IMR-90 (cell line): ENCODE measurements at places on chromosomes 2 and 18. TPM values are rescaled to one million over a fixed set of nuclear protein-coding genes. Genes with fewer than 3 reads are reported as not detected.

INO80D gene
- total RNA-seq, result 4.5 and 5.0 TPM in 2 replicates

SCG2 gene
- 0.36 and 0.56 TPM in 2 replicates for total RNA-seq

RBBP8 gene
- total RNA-seq, result 21.1 and 25.3 TPM in 2 replicates

DNA sequence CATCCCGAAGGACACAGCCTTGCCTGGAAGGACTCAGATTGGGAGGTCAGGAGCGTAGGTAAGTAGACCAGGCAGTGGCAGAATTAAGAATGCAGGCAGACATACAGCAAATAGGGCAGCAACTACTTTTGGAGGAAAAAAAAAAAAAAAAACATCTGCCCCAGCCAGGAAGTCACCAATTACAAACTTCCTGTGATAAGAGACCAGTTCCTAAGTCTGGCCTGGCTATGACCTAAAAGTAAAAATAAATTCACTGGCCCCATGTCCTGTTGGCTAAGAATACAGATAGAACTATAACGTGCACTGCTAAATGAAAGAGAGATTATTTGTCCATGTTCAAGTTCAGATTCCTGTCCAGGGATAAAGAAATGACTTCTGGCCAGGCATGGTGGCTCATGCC is 45.2 kb upstream of the NOSTRIN start:
- DNase-seq, result no peak

GRCh38 chr2:10678225-10678624 is 11.6 kb downstream of the NOL10 start:
- no peak for DNase-seq

DNA sequence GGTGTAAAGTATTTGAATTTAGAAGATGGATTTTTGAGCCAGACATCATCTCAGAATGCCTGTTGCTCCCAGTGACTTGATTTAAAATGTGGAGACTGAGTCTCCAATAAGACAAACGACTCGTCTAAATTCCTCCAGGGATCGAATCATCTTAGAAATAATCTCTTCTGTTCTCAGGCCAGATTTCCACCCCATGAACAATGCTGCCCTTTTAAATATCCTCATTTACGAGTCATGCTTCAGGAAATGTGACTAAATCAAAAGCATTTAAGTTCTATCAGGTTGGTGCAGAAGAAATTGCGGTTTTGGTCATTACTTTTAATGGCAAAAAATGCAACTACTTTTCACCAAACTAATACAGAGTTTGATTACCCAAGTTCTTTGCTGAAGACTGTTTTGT is 684.6 kb upstream of the SOX11 start:
- DNase-seq, result no peak

- DNase-seq, result no peak
Observed at GRCh38 chr2:238564286-238564920, 137.7 kb downstream of the ASB1 start.

- DNase-seq, result no peak
Observed at GRCh38 chr2:185835974-185836373, 97.4 kb downstream of the FSIP2 start.

DNA sequence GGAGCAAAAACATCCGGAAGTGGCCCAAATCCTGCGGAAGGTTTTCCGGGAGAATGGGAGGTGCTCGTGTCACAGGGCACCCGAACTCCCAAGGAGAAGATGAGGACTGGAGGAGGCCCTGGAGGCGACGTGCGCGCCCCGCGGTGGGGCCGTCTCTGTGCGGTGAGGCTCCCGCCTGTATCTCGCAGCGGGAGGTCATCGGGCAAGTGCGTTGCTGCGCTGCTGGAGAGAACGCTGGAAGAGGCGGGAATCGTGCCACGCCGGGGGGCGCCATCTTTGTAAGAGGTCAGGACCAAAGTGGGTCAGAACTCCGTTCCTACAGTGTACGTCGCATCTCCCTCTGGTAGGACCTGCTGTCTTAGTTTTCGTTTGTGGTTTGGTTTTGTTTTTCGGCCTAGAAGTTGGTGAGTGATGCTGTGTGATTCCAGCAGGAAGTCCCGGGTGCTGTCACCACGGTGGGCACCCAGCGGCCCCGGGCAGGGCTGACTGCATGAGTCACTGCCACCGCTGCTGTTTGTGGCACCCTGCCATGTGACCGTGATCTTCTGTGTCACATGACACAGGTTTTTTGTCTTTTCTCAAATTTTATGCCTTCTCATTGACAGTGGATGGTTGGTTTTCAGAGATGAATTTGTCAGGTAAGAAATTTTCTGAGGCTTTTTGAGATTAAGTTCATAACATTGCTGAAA is 21.5 kb upstream of the ATP9B start:
- DNase-seq, result no peak

- no peak for DNase-seq
Observed at GRCh38 chr2:187167491-187167890, 280.6 kb downstream of the CALCRL start.

- peak; percentile 87 for DNase-seq
Observed at GRCh38 chr2:226758921-226759640, 40.5 kb downstream of the IRS1 start.

- DNase-seq, result no peak
Observed at GRCh38 chr18:13242797-13243196, 24.2 kb downstream of the LDLRAD4 start.
